ENCODE measurements at places on chromosomes 2 and 18. TPM values are rescaled to one million over a fixed set of nuclear protein-coding genes. Genes with fewer than 3 reads are reported as not detected.

Gene GALNT5
- total RNA-seq, result 0.10 TPM

Gene DLX2
- 1.4 TPM for total RNA-seq

Gene MYO1B
- 129 TPM for total RNA-seq

Gene TCF23
- not detected for total RNA-seq

Gene ZSWIM2
- not detected for total RNA-seq

DNA sequence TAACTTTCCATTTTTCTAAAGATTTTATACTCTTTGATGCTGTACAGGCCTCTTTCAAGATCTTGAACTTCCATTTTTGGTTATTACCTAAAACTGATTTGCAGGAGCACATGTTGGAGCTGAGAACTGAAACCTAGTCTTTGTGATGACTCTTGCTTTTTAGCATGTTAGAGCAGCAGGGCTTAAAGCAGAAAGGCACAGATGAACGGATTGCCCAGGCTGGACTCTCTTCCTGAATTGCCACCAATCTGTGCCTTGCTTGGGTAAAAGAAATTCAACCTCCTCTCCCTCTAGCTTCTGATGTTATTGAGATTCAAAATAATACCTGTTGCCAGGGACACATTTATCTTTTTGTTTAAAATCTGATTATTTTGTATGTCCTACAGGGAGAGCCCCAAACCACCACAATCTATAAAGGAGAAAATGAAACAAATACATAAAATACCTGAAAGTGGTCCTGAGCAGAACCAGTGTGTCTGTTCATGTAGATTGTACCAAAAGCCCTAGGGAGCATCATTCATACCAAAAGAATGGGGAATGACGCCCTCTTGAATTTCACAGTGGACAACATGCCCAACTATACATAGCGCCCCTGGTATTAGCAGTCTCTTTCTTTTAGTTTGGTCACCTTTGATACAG, 277.0 kb upstream of the MAP2 start:
- DNase-seq, result no peak

DNA sequence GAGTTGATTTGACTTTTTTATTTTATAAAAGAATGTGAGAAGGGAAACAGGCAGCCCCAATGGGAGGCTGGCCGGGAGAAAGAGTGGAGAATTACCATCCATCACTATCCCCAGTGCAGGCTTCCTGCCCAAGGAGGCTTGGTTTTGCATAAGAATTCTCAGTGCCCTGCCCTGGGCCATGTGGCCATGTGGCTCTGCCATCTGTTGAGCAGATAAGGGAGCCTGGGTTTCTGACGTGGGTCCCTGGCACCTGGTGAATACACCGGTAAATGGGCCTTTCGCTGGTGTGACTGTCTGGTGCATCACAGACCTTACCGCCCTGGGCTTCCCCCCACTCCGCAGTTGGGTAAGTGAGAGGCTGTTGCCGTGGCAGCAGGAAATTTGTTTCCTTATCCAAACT, 54.5 kb upstream of the TMEM163 start:
- DNase-seq, result peak; percentile 31

DNA sequence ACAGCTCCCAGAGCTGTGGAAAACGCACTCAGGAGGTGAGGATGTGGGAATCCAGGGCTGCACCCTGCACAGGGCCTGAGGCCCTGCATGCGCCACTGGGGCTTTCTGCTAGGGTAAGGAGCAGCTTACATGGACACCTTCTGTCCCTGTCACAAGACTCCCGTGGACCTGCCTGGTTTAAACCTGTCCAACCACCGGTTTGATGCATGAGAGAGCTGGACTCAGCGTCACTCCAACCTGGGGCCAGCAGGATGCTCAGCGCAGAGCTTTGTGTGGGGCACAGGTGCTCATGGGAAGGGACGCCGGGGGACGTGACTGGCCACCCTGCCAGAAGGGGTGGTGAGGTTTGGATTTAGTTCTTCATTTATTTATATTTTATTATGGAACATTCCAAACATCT, 24.2 kb downstream of the SNORC start:
- no peak for DNase-seq

GRCh38 chr2:171447675-171448074, 13.6 kb downstream of the DCAF17 start:
- DNase-seq, result no peak

DNA sequence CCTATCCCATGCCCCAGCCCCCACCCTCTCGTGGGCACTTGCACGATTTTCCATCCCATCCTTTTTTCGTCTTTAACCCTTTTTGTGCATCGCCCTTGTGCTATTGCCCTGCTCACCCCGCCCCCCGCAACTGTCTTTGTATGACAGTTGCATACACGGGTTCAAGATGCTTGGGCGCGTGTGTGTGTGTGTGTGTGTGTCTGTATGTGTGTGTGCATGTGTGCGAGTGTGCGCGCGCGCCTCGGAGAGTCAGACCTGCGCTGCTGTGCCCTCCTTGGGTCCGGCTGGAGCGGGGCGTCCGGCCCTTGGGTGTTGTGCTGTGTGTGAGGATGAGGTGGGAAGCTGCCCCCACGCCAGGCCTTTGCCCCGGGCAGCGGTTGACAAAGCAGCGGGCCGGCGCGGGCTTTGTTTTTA, 230.7 kb downstream of the HAUS1 start:
- DNase-seq, result peak; percentile 81

- no peak for DNase-seq
These were observed 21.9 kb upstream of the LOXHD1 start for GRCh38 chr18:46678785-46679399.

DNA sequence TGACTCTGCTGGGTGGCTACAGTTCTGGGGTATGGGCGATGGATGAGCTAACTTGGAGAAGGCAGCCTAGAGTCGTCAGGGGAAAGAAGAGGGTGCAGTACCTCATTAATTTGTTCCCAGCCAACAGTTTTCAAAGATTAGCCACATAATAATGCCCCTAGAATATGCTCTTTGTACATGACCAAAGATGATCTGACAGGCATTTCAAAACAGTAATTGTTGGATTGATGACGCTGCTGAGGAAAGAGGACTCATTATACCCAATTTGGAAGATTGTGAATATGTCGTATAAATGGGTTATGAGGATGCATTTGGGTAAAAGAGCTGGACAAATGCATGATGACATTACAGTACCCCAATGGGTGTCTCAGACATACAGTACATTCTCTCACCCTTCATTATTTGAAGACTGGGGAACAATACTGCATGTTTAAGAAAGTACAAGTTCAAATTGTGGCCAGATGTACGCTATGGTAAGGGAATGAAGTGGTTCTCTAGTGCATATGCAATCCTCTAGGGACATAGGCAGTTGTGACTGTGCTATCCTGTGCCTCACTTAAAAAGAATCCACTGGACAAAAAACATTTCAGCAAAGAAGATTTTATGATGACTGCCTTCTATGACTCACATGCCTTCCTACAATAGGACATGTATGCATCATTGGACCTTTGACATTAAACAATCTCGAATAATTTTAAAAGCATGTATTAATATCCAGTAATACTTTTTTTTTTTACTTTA, 233.2 kb downstream of the CNTNAP5 start:
- no peak for DNase-seq
